ENCODE measurements at places on chromosomes 13 and 19.

GRCh38 chr19:20247016-20247683 lies 80.1 kb downstream of the ZNF486 start:
- no peak for DNase-seq

DNA sequence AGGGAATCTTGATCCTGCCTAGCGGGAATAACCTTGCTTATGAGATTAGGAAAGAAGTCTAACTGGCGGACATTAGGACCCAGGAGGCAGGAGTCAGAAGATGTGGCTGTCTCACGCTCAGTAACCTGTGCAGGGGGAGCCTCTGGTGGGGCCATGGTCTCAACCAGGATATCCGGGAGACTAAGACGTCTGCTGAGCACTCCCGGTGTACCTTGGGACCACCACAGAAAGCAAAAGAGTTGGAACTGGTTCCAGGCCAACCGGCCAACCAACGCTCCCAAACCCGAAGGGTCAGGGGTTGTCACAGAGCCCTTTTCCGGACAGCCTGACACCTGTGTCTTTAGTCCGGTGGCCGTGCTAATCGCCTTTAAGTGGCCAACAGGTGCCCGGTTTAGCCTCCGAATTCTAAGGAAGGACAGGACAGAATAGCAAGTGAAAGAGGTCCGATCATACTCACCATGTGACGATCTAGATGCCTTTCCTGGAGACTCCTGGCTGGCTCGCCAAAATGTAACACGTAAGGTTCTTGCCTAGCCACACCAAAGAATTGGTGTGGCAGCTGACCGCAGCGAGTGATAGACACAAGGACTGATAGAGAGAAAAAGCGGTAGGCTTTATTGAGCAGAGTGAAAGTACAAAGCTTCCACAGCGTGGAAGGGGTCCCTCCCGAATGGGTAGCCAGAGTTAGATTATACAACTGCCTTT lies 103.9 kb upstream of the DIAPH3 start:
- DNase-seq = no peak

DNA sequence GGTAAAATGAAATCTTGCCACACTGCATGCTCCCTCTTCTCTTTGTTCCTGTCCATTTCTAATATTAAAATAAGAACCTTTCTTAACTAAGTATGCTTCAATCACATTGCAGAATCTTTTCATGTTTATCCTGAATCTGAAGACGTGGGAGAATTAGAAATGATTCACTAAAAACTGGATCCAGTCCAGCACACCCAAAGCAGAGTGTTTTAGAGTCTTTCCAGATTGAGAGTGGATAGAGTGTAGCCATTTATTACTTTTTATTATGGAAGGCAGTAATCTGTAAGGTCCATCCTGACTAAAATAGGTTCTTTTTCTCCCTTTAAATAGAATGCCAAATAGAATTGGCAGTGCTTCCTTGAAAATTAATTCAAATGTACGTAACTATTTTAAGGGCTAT lies 453.5 kb downstream of the TDRD3 start:
- DNase-seq = no peak

DNA sequence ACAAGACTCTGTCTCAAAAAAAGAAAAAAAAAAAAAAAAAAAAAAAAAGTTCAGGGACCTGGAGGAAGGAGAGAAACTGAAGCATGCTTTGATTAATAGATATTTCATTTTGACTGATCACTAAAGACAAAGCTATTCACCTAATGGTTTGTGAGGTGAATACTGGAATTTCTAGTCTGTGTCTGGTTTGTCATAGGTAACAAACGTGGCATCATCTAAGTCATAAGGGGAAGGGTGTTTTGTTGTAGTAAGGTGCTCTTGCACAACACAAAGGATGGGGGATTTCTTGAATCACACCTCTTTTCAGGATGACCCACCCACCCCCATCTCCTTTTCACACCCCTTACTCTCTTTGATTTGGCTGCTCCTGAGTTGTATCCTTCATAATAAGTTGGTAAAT lies 13.8 kb upstream of the ZNF69 start:
- DNase-seq = no peak

DNA sequence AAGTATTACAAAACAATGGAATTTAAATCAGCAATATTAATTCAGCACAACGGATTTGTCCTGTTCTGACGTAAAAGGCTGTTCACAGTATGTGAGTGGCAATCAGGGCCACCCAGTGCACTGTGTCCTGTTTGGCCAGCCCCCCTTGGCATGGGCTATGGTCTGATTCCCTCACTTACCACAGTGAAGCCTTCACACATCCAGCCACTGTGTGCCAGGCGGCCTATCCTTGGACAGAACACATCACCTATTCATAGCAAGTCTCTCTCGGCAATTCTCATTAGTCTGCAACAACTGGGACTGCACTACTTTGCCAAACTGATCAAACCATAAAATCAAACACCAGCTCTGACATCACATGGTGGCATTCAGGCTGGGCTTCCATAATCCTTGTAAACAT lies 221.5 kb upstream of the TSHZ3 start:
- DNase-seq = no peak

DNA sequence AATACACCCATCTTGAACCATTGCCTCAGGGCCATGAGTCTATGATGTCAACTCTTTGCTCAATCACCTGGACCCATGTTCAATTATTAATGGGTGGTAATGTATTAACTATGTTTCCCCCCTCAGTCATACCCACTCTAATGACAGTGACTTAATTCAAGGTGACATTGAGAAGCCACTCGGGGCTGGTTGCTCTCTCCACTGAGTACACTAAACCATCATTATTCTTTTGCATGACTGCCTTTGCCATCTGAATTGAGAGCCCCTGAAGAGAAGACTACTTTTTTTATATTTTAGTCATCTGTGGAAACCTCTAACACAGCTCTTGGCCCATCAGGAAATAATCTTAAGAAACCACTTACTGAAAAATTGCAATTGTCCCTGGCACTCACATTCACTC lies 139.2 kb upstream of the SOX21 start:
- no peak for DNase-seq

DNA sequence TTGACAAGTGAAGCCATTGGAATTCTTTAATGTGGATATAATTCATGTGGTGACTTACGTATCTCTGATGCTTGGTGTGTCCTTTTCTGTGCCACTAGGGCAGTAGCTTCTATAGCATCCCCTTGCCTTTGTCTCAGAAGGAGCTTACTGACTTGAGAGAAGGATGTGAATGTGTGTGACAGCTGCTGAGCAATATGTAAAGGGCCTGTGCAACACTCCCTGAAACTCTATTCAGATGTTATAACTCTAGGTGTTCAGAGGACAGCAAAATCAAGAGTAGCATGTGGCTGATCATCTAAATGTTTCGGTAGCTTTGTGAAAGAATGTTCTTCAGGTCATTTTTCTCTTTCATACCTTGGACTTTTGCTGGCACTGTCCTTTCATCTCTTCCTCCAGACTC lies 189.5 kb downstream of the LMO7 start:
- no peak for DNase-seq

- DNase-seq = no peak
Observed at GRCh38 chr19:49155005-49155819, at the start of gene HRC. HRC (minus strand) TSS chr19:49155396; CDS start chr19:49155237, 159 bp downstream.

DNA sequence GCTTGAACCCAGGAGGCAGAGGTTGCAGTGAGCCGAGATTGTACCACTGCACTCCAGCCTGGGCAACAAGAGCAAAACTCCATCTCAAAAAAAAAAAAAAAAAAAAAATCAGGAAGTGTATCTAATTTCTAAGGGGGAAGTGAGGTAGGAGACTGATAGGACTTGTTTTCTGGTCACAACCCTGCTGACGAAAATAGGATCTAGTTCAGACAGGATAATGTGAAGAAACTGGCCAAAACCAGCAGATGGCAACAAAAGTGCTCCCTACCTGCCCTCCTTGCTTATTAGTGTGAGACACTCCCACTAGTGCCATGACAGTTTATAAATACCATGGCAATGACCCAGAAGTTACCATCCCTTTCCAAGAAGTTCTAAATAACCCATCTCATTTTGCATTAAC lies 36.0 kb upstream of the KPNA3 start:
- no peak for DNase-seq

DNA sequence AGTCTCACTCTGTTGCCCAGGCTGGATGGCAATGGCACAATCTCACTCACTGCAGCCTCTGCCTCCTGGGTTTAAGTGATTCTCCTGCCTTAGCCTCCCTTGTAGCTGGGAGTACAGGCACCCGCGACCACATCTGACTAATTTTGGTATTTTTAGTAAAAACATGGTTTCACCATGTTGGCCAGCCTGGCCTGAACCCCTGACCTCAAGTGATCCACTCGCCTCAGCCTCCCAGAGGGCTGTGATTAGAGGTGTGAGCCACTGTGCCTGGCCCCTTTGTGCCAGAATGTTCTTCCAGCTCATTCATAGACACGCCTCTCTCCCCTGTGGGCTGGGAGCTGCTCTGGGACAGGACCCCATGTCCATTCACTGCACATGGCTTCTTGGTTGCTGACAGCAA lies 9.1 kb downstream of the MYDGF start:
- no peak for DNase-seq

DNA sequence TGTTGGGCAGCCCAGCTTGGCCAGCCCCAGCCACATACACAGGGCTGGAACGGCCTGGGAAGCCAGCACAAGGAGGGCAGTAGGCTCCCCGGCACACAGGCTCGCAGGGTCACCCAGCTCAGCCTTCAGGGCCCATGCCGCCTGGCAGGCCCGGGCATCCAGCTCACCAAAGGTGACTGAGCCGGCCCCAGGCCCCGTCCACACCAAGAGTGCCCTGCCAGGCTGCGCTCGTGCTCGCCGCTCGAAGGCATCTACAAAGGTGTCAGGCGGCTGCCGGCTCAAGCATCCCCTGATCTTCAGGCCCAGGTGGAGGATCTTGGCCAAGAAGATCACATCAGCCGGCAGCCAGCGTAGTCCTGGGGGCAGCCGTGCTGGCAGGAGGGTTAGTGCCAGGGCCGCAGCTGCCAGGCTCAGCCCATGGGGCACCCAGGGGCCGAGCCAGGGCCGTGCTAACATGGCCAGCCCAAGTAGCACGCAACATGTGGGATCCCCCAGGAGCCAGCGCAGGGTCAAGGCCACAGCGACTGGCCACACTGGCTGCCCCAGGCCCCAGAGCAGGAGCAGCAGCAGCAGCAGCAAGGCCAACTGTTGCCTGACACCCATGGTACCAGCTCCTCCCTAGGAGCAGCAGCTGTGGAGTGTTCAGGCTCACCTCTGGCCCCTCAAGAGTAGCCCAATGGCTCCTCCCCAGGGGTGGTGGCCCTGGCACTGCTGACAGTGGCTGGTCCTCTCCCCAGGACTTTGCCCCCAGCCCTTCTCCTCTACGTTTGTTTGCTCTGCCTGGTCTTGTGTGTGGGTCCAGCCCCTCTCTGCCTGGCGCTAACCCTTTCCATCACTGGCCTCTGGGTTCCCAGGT lies at the start of gene SLC27A5:
Gene SLC27A5 (minus strand): TSS at position 640 of the 856 bp plus-strand sequence. CDS start 37 bp downstream, at position 603.
- no peak for DNase-seq

- DNase-seq = no peak
Observed at GRCh38 chr13:43300865-43301264, 277.5 kb downstream of the DNAJC15 start.

- no peak for DNase-seq
Observed at GRCh38 chr13:74651121-74651520, 516.9 kb upstream of the KLF12 start.

DNA sequence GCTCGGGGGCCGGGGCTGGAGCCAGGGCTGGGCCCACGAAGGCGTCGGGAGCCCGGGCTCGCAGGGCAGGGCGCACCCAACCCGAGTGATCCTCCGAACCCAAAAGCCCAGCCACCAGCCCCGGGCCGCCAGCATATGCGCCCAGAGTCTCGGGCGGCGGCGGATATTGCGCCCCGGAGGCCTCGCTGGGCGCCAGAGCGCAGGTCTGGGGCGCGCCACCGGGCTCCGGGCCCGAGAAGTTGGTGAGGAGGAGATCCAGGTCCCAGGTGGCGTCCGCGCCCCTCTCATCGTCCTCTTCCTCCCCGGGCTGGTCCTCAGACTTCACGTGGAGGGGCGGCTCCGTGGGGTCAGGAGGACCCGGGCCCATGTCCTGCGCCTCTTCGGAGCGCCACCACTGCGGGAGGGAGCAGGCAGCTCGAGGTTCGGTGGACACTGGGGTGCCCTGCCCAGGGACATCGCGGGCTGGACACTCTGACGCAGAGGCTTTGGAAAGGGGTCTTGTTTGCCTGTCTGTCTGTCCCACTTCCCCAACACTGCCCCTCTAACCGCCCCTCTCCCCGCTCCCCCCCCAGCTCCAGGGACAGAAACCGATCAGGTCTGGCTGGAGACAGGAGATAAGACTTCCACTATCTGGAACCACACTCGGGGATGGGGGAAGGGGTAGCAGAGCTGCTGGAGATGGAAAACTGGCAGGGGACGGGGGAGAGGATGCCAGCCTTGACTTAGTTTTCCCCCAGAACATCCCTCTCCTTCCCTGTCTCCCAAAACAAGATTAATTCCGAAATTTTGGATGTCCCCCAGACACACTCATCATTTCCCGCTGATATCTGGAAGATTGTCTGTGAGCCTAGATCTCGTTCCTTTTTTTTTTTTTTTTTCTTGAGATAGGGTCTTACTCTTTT lies 1.0 kb downstream of the KLF1 start:
- DNase-seq = no peak

GRCh38 chr13:94712287-94712811 lies at the start of gene SOX21:
SOX21 (minus strand) TSS chr13:94712545; CDS start chr13:94712049, 496 bp downstream.
- no peak for DNase-seq

DNA sequence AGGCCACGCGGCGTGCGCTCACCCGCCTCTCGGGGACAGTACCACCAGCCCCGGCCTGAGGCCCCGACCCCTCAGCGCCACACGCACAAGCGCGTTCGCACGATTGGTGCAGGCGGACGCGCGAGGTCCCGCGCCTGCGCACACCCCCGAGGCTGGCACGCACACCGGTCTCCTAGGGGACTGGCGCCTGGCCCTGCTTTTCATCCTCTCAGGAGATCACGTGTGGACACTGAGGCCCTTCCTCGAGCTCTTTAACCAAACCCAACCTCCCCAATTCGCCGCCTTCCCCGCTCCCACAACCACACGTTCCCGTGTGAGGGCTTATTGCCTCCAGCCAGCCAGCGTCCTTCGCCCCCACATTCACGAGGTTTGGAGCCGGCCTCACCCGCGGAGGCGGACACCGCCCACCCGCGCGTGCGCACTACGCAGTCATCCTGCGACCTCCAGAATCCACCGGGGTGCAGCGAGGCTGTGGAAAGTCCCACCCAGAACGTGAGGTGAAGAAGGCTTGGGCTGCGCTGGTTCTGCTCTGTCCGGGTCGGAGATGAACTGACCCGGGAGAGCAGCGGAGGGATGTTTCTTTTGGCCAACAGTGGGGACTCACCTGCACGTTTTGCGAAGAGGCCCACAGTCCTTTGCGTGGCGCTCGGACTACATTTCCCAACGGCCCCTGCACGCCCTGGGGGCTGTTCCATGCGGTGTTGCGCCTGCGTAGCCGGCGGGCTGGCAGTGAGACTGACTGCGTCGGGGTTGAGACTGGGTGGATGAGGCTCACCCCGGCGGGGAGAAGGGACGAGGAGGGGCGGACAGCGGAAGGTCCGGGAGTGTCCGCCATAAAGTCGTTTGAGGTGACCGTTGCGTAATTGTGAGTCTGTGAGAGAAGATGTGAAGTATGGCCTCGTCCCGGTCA lies 539 bp upstream of the ZNF667 start:
- DNase-seq = peak; percentile 81

GRCh38 chr13:19634256-19634740 lies 839 bp downstream of the MPHOSPH8 start:
- peak; percentile 31 for DNase-seq

- DNase-seq = no peak
Observed at GRCh38 chr13:33078263-33078662, 62.0 kb downstream of the KL start.

- no peak for DNase-seq
Observed at GRCh38 chr13:112251930-112252585, 124.1 kb upstream of the SPACA7 start.

- no peak for DNase-seq
Observed at GRCh38 chr19:3478409-3479176, 1.7 kb downstream of the SMIM24 start.

Measured in forelimb muscle (tissue), 1 donor.